Gastrocnemius medialis (tissue), 4 donors: ENCODE measurements at places on chromosomes 3 and 15. TPM values are rescaled to one million over a fixed set of nuclear protein-coding genes. Genes with fewer than 3 reads are reported as not detected.

SNTN gene
- total RNA-seq, result not detected

ACVR2B gene
- total RNA-seq, result 2.5 TPM

MASP1 gene
- 7.3 TPM for total RNA-seq

SLC12A1 gene
- total RNA-seq, result not detected

IFT80 gene
- 6.7 TPM for total RNA-seq

DNA sequence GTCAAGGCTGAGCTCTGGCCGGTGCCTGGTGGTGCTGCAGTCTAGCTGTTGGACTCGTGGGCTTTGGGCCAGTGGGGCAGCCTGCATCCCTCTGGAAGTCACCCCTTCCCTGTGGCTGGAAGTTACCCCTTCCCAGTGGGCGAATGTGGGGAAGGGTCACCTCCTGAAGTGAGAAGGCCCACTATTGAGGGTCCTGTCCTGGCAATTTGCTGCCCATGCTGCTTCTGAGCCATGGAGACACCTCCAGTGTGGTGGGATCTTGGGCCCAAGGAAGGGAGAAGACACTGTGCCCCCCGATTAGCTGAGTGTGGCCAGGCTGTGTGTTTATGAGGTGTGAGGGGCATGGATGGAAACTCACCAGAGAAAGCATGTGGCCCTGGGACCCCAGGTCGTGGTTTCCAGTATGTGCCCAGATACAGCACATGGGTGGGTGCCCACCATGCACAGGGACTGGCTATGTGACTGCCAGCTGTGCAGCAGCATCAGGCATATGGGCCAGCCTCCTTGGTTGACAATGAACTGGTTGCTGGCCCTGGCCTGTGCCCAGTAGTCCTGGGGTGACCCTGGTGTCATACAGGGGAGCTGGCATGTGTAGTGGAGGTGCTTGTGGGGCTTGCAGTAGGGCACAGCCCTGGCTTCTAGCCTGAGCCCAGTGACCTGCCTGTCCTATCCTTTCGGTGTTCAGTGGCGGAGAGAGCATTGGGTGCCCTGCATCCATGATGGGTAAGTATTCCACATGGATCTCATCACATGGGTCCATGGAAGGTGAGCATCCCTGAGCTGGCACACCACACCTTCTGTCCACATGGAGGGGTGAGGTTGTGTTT, 221.2 kb downstream of the SNRPN start:
- H3K27me3 ChIP-seq, result no peaks in the 10 kb centered on the region
- no peak overlapping the region for H3K4me3 ChIP-seq
- H3K36me3 ChIP-seq, result no peaks in the 10 kb centered on the region
- H3K27ac ChIP-seq, result no peak overlapping the region

DNA sequence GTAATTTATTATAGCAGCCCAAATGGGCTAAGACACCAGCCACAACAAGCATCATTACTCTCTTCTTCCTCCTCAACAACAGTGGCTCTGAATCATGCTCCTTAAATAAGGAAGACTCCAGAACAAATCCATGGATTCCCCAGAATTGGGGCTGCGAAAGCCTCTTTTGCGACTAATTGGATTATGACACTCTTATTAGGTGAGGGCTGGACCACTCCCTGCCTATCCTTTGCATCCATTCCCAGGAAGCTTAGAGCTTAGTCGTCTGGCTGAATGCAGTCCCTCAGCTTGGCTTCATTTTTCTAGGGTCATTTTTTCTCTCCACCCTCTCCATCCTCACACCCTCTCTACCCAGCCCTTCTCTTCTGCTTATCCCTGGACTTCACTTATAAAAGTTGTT, 227.7 kb downstream of the ZNF621 start:
- no peaks in the 10 kb centered on the region for H3K4me1 ChIP-seq
- H3K4me3 ChIP-seq, result no peak overlapping the region
- H3K36me3 ChIP-seq, result no peaks in the 10 kb centered on the region
- no peak for DNase-seq
- no peaks in the 10 kb centered on the region for H3K27me3 ChIP-seq

DNA sequence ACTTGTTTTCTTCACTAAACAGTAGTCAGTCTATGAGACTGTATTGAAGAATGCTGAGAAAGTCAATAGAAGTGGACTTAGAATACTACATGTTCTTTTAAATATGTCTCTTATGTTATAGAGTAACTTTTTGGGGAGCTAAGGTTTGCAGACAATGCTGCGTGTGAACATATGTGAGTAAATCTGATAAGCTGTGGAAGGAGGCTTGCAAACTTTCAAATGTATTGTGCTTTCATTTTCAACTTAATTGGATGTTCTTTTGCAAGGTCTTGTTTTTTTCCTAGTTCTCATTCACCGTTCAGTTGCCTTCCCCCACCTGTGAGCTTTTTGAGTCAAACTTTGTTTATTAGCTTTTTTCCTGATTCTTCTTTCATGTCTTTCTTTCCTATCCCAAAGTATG, 176.2 kb downstream of the LPP start:
- no peak for DNase-seq
- peaks cover 41% of the 10 kb centered on the region for H3K4me1 ChIP-seq
- H3K27me3 ChIP-seq, result no peaks in the 10 kb centered on the region
- no peak overlapping the region for H3K4me3 ChIP-seq

GRCh38 chr3:108145578-108145977, 54.7 kb upstream of the CD47 start:
- DNase-seq, result no peak
- H3K4me1 ChIP-seq, result no peaks in the 10 kb centered on the region
- no peaks in the 10 kb centered on the region for H3K36me3 ChIP-seq
- no peaks in the 10 kb centered on the region for H3K27me3 ChIP-seq
- H3K27ac ChIP-seq, result no peak overlapping the region

GRCh38 chr3:27171113-27171512, 198.1 kb downstream of the NEK10 start:
- no peaks in the 10 kb centered on the region for H3K4me1 ChIP-seq
- no peaks in the 10 kb centered on the region for H3K27me3 ChIP-seq
- no peak overlapping the region for H3K4me3 ChIP-seq

DNA sequence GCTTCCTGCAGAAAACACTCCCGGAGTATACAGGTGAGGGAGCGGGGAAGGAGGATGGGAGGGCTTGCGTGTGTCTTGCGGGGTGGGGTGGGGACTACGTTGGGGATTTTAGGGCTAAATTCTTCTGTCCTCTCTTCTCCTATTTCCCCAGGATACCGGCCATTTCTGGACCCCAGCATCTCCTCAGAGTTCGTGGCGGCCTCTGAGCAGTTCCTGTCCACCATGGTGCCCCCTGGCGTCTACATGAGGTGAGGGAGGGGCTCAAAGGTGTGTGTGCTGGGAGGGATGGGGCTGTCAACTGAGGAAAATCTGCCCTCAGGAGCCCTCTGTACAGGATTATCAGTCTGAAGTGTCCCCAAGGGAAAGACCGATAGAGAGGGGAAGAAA, 6.6 kb downstream of the DUOX1 start:
- DNase-seq, result no peak
- H3K27me3 ChIP-seq, result peaks cover 37% of the 10 kb centered on the region
- no peaks in the 10 kb centered on the region for H3K4me1 ChIP-seq

GRCh38 chr15:58058729-58059128, 6.8 kb downstream of the ALDH1A2 start:
- H3K4me3 ChIP-seq, result no peak overlapping the region
- no peak overlapping the region for H3K27ac ChIP-seq
- no peaks in the 10 kb centered on the region for H3K4me1 ChIP-seq
- H3K36me3 ChIP-seq, result no peaks in the 10 kb centered on the region
- H3K27me3 ChIP-seq, result peaks cover 12% of the 10 kb centered on the region

GRCh38 chr3:160860346-160860745, 104.3 kb downstream of the PPM1L start:
- no peaks in the 10 kb centered on the region for H3K36me3 ChIP-seq
- H3K27ac ChIP-seq, result no peak overlapping the region
- peaks cover 23% of the 10 kb centered on the region for H3K4me1 ChIP-seq
- H3K27me3 ChIP-seq, result no peaks in the 10 kb centered on the region
- no peak for DNase-seq
- H3K4me3 ChIP-seq, result no peak overlapping the region

GRCh38 chr15:40944510-40945296, 8.6 kb upstream of the CHAC1 start:
- no peak for DNase-seq
- no peaks in the 10 kb centered on the region for H3K27me3 ChIP-seq
- H3K27ac ChIP-seq, result no peak overlapping the region
- H3K4me1 ChIP-seq, result peaks cover 29% of the 10 kb centered on the region

DNA sequence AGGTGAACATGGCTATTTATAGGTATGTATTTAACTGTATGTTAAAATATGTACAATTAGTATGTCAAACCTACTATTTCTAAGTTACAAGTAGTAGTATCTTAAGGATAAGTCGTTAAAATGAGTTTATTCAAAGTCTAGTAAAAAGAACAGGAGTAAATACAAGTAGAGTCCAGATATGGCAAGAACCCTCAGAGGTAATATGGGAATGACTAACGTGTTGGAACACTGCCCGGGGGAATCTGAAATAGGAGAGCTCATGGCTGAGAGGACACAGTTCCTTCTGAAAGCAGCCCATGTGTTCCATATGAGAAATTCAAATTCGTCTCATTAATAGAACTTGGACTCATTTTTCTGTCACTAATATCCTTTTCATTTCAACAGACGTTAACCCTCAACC, 158.8 kb downstream of the CLSTN2 start:
- H3K4me1 ChIP-seq, result peaks cover 8% of the 10 kb centered on the region
- H3K36me3 ChIP-seq, result no peaks in the 10 kb centered on the region
- H3K4me3 ChIP-seq, result no peak overlapping the region
- no peaks in the 10 kb centered on the region for H3K27me3 ChIP-seq
